ENCODE measurements at places on chromosomes 7 and 10.
A peak's percentile ranks its signal among the peaks of the same experiment; 100 is the strongest.

DNA sequence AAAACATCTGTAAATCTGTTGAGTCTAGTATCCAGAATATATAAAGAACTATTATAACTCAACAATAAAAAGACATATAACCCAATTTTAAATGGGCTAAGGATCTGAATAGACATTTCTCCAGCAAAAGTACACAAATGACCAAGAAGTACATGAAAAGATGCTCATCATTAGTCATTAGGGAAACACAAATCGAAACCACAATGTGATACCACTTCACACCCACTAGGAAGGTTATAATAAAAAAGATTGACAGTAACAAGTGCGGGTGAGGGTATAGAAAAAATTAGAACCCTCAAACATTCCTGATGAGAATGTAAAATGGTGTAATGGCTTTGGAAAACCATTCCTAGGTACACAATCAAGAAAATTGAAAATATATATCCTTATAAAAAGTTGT, 4.1 kb downstream of the XPNPEP1 start:
- DNase-seq: no peak

DNA sequence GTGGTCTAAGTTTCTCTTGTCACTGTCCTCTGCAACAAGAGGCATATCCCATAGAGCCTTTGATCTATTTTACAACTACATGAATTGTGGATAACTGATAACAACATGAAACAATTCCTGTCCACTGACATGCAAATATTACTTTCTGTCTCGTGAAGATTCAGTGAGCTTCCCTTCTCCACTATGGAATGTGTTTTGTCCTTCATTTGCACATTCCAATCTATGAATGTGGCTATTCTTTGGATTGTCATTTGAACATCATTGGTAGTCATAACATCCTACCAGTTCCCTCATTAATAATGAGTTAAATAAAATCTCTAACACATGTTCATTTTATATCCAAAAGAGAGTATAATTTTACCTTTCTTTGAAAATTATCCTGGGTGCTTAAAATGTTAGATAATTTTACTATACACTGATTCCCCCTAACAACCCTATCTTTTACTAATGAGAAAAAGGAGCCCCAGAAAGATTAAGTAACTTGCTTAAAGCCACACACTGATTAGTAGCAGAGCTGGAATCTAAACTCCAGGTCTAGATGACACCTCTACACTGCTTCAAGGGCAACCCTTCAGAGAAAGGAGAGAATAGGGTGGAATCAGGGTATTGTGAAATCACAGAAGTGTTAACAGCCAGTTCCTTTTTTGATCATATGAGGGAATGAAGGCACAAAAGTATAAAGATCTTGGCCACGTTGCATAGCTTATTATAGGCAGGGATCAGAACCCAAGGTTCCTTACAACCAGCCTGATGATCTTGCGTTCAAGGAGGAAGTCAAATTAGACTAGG, 39.1 kb downstream of the PDE1C start:
- no peak for DNase-seq

GRCh38 chr10:86071145-86071544, 295.4 kb downstream of the GRID1 start:
- DNase-seq: no peak

GRCh38 chr10:124151466-124152095, 58.2 kb upstream of the CHST15 start:
- DNase-seq: no peak

DNA sequence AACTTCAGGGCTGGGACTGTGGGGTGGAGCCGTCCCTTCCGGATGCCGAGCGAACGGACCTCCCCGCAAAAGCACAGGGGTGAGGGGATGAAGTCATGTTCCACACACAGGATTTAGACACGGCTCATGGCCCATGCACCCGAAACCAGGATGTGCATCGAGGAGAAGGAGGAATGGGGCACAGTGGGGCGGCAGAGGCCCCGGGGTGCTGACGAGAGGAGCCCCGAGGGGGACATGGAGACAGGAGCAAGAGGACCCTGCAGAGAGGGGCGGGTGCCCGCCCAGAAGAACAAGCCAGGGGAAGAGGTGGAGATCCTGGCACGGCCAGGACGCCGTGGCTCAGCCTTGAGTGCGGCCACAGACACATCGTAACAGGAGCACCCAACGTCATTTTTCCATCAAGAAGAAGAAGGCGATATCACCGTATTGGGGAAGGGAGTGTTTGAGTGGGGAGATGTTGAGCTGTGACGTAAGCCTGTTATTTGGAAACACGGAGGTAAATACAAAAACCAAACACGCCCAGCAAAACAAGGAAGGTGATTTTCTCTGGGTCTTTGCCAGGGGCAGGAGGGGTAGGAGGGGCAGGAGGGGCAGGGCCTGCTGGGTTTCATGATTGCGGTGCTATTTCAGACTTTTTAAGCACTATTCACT, 25.3 kb upstream of the FOXL3 start:
- DNase-seq: peak; percentile 31

DNA sequence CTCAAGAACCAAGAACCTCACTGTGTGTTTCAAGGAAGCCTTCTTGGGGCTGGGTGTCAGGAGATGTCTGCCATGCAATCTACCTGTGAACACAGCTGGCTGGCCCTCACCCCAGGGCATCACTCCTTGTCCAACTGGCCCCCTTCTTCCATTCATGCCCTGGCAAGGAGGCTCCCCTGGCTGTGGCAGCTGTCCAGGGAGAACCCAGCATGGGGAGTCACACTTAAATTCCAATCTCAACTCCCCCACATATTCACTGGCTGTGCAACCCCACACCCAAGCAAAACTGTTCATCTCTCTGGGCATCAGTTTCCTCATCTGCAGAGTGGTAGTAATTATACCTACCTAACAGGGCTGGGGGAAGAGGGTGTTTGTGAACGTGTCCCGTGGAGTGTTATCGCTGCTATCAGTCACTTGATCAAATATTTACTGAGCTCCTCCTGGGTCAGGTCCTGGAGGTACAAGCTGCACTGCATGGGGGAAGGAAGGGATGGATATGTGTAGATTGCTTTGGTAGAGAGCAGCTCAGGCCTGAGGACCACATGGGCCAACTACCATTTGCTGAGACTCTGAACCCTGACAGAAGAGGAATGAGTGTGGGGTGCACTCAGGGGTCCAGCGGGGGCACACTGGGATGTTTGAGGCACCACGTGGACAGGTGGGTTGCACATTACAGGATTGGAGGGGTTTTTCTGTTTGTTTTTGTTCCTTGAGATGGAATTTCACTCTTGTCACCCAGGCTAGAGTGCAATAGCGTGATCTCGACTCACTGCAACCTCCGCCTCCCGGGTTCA, 2.1 kb upstream of the GPRIN2 start:
- no peak for DNase-seq

GRCh38 chr7:1060315-1061072, 16.1 kb downstream of the GPR146 start:
- DNase-seq: no peak

- no peak for DNase-seq
Measured at GRCh38 chr7:144037414-144038035, 11.2 kb upstream of the OR2A5 start.

DNA sequence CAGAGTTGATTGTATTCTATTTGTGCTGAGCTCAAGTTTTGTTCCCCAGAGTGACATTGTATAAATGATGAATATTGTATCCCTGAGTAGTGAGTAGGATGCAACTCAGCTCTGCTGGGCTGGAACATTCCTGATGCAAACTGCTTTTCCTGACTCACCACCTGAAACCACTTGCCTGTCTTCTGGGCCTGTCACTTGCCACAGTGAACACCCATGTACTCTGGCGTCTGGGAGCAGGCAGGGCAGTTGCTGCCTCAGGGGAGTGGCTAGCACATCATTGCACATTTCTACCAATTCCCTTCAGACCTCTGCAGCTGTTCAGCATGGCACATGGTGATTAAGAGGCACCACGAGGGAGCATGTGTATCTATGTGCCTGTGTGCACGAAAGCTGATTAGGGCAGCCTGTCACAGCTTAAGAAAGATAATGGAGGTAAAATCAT, 157.3 kb downstream of the SND1 start:
- no peak for DNase-seq

DNA sequence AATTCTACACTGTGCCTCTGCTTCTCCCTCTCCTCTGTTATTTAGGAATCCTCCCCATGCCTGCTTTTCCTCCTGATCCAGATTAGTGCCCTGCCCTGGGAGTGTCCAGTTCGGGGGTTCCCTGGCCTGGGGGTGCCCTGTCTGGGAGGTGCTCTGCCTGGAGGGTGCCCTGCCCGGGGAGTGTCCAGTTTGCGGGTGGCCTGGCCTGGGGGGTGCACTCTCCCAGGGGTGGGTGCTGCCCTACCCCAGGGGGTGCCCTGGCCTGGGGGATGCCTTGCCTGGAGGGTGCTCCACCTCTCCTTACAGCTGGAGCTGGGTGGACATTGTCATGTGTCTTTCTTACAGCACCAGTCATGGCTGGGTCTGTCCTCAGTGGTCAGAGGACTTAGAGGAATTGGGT, 20.2 kb downstream of the RAMP3 start:
- DNase-seq: no peak

DNA sequence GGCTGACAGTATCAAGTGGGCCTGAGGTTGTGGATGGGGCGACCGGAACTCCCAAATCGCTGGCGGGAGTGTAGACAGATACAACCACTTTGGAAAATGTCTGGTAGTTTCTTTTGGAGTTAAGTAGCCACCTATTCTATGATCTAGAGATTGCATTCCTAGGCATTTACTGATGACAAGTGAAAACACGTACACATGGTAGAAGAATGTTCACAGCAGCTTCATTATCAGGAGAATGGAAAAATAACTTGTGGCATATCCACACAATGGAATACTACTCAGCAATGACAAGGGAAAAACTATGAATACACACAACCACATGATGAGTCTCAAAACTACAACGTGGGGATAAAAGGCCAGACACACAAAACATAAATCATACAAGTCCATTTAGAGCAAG, 146.0 kb downstream of the MYOF start:
- DNase-seq: no peak

GRCh38 chr10:73809061-73809818, 2.2 kb downstream of the NDST2 start:
- no peak for DNase-seq

- no peak for DNase-seq
Measured at GRCh38 chr10:43842496-43842895, 193.8 kb upstream of the ZNF32 start.

GRCh38 chr7:3367261-3367660, 66.2 kb downstream of the SDK1 start:
- no peak for DNase-seq

GRCh38 chr10:13865758-13866491, 279.2 kb downstream of the PRPF18 start:
- no peak for DNase-seq

DNA sequence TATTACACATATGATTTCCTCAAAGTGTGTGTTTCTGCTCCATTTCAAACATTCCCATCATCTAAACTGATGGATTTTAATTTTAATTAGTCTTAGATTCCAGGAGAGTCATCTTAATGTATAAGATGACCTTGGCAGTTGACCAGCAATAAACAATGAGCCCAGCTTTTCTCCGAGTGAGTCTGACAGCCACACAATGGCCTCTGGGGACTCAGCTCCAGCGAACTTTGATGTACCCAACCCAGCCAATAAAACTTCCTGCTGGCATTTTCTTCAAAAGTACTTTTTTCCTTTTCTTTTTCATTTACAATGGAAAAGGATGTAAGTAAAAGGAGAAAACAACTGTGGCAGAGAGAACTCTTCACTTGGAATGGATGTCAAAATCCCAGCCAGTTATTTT, 139.1 kb upstream of the CTBP2 start:
- DNase-seq: no peak

- DNase-seq: no peak
Measured at GRCh38 chr7:139823959-139824521, 5.0 kb upstream of the TBXAS1 start.

DNA sequence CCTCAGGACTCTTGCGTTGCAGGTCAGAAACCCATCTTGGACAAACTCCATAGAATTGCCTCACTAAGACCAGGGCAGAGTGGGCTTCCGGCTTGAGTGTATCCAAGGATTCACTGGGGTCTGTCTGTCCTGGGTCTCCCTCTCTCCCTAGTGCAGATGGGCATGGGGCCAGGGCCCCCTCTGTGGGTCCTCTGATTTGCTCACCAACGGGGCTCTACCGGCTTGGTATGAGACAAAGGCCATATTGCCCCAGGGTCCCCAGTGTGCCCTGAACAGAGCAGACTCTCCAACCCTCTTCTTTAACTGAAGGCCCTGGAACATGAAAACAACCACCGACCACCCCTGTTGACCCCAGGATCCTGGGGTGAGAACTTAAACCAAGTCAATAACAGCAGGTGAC, 68.2 kb upstream of the CHST15 start:
- no peak for DNase-seq

DNA sequence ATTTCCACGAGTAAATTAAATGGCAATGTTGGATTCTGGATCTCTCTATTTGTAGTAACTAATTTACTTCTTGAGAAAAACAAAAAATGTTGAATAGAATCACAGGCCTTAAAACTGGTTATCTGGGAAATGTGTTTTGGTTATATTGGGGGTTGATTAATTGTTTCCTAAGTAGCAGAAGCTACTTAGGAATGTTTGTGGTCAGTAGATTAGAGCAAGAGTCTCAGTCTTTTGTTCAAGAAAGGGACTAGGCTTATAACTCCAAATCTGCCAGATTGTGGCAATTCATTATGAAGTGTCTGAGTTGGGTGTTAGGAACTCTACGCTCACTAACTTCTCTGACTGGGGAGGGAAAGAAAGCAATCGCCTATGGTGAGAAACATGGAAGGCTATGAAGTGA, 244.3 kb upstream of the PHYHIPL start:
- no peak for DNase-seq

DNA sequence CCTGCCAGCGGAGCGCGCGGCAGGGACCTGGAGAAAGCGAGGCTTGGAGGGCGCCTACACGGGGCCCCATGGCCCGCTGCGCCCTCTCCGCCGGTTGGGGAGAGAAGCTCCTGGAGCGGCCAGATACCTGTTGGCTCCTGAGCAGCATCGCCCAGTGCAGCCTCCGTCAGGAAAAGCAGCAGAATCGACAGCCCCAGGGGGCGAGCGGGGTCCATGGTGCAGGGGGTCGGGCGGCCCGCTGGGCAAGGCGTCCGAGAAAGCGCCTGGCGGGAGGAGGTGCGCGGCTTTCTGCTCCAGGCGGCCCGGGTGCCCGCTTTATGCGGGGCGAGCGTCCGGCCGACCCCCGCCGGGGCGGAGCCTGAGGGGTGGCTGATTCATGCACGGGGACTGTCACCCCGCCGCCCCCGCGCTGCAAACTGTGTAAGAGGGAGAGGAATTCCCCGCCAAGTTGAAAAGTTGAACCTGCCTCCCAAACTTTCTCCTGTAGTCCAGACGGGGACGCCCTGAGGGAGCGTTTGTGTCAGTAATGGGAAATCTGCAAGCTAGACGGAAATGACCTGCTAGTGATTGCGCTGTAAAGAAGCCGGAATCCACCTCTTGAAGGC, at the start of gene TFPI2:
Gene TFPI2, minus strand, starts transcription at position 290 of the 605 bp plus-strand sequence. Its CDS starts 75 bp downstream, at position 215.
- DNase-seq: no peak

- DNase-seq: no peak
Measured at GRCh38 chr7:132723506-132724081, 147.3 kb upstream of the PLXNA4 start.
